ENCODE measurements at places on chromosomes 2 and 18. TPM values are rescaled to one million over a fixed set of nuclear protein-coding genes. Genes with fewer than 3 reads are reported as not detected.

- no peak for DNase-seq
- no peak overlapping the region for H3K27ac ChIP-seq
- H3K36me3 ChIP-seq: no peaks in the 10 kb centered on the region
- H3K4me3 ChIP-seq: no peak overlapping the region
- peaks cover 3% of the 10 kb centered on the region for H3K27me3 ChIP-seq
Observed at GRCh38 chr18:23627321-23627720, 35.4 kb downstream of the ANKRD29 start.

GRCh38 chr18:48222118-48222517, 187.1 kb downstream of the ZBTB7C start:
- no peak for DNase-seq
- H3K27me3 ChIP-seq: peaks cover 4% of the 10 kb centered on the region
- no peak overlapping the region for H3K27ac ChIP-seq
- peaks cover 11% of the 10 kb centered on the region for H3K4me1 ChIP-seq
- no peak overlapping the region for H3K4me3 ChIP-seq
- H3K36me3 ChIP-seq: peaks cover 5% of the 10 kb centered on the region

The ZAP70 gene
- total RNA-seq: 1.3 TPM

- H3K4me1 ChIP-seq: peaks cover 20% of the 10 kb centered on the region
- no peak overlapping the region for H3K27ac ChIP-seq
- no peak overlapping the region for H3K4me3 ChIP-seq
- no peak for DNase-seq
Observed at GRCh38 chr2:85785871-85786270, 32.1 kb downstream of the ATOH8 start.

- H3K27me3 ChIP-seq: no peaks in the 10 kb centered on the region
- no peak overlapping the region for H3K4me3 ChIP-seq
- no peak for DNase-seq
- no peak overlapping the region for H3K27ac ChIP-seq
- H3K4me1 ChIP-seq: no peaks in the 10 kb centered on the region
Observed at GRCh38 chr2:142966284-142966683, 88.8 kb downstream of the KYNU start.

The EML6 gene
- 0.91 TPM for total RNA-seq

GRCh38 chr18:59961070-59961469, 61.3 kb downstream of the PMAIP1 start:
- H3K36me3 ChIP-seq: no peaks in the 10 kb centered on the region
- no peaks in the 10 kb centered on the region for H3K4me1 ChIP-seq
- H3K27ac ChIP-seq: no peak overlapping the region
- DNase-seq: no peak
- H3K27me3 ChIP-seq: no peaks in the 10 kb centered on the region

All from glutamatergic neuron (in vitro differentiated cells).